ENCODE measurements at places on chromosomes 5 and 9.

- DNase-seq = peak; percentile 26
Measured at GRCh38 chr9:37747271-37747753, 6.3 kb upstream of the TRMT10B start.

GRCh38 chr9:135165003-135165711 lies 77.7 kb downstream of the OLFM1 start:
- DNase-seq = no peak

GRCh38 chr5:343461-344401 lies 22.2 kb downstream of the AHRR start:
- DNase-seq = no peak

GRCh38 chr5:134638760-134639201 lies 6.2 kb upstream of the SAR1B start:
- no peak for DNase-seq

DNA sequence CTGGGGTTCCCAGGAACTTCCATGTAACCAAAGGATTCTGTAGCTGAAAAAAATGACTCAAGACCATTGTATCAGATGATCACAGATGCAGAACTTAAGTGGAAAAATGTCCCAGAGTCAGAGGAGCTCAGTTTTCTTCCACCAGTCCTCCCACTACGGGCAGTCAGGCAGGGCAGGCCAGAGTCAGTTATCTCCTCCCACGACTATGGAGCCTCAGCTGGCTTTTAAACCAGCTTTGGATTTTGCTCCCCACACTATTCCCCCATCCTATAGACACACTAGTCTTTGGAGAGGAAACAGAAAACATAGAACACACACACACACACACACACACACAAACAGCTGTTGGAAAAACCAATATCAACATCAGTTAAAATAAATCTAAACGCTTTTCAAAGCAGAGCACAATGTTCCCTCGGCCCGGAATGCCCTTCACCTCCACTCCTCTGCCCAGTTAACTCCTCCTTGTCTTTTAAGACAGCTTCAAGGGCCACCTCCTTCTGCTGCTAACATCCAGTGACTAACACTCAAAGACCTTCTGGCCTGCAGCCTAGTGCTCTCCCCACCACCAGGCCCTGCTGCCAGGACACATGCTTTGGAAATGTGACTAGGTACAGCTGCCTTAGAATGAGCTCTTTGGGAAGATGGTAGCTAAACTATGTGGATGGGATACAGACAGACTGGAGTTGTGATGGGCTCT lies 56.8 kb downstream of the NIPAL4 start:
- no peak for DNase-seq

GRCh38 chr9:129138476-129139232 lies 27.4 kb downstream of the PTPA start:
- DNase-seq = no peak

GRCh38 chr5:170642066-170642735 lies 138.4 kb downstream of the KCNIP1 start:
- DNase-seq = no peak

DNA sequence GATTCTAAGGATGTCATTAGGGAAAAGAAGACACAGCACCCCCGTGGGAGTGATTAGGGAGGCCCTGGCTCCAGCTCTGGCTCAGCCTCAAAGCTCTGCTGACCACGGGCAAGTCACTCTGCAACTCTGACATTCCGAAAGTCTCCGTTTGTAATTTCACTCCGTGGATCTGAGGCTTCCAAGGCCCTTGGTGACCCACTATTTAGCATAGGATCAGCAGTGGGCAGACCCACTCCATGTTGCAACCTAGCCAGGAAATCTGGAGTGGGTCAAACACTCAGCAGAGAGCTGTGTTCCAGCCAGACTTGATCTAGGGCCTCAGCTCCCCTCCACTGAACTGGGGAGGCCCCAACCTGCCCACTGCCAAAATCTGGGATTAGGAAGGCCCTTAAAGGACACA lies 11.8 kb downstream of the PHF19 start:
- DNase-seq = no peak

GRCh38 chr5:5335107-5335506 lies 87.4 kb upstream of the ICE1 start:
- no peak for DNase-seq

- DNase-seq = no peak
Measured at GRCh38 chr9:100413839-100414420, 13.0 kb upstream of the MSANTD3 start.

DNA sequence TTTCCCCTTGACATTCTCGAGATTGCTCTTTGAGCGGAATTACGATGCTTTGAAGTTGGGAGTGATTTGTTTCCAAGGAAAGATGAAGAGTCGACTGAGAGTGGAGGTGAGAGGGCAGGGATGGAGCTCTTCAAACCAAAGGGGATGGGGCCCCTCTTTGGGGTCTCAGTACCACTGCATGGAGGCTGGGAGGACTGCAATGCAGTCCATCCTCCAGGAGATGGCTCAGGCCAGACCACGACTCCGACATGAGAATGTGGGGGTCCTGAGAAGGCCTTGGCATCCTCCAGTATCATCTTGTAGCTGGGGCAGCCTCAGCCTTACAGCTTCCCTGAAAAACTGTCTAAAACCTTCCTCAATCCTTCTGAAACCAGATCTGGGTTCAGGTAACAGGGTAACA lies 51.1 kb upstream of the CDKN2AIPNL start:
- DNase-seq = no peak

GRCh38 chr9:120742951-120743416 lies 28.7 kb upstream of the MEGF9 start:
- DNase-seq = no peak

DNA sequence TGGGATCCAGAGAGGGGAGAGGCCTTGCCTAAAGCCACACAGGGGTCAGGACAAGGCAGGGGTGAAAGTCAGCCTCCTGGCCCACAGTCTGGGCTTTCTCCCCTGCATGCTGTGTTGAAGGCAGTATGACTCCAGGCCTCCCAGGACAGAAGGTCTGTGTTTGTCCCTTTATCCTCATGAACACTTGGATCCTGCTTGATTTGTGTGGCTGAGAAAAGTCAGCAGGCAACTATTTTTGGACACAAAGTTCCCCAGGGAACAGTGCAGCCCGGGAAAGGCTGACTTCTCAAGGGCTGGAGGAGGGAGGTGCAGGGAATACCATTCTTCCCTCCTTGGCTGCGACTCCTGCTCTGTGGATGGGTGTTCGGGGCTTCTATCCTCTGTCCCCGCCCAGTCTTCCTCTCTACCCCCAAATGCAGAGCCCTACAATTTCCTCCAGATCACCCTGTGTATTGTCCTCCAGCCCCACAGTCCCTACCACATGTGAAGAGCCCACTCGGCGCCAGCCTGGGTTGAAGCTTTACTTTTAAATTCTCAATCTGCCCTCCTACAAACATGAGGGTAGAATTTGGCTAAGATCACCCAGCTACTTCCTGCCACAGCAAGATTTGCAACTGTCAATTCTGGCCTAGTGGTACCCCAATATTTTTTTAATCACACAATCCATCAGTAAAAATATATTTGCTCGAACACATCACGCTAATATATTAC lies 4.1 kb downstream of the AKNA start:
- DNase-seq = no peak

- no peak for DNase-seq
Measured at GRCh38 chr5:57532513-57533497, 50.2 kb upstream of the ACTBL2 start.

DNA sequence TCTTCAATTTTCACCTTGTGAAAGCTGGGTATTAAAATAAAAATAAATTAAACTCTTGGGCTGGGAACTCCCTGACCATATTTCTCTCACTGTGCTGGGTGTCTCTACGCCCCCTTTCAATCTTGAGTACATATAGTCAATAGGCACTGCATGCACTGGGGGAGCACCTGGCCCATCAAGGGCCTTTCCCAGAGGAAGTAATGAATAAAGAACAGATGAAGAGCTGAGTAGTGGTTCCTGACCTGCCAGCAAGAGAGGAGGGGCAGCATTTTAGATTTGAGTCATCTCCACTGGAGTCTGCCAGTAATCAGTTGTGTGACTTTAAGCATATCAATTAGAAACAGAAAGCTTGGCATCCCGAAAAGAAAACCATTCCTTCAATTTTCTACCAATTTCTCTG lies 6.2 kb downstream of the MAPKAP1 start:
- no peak for DNase-seq

DNA sequence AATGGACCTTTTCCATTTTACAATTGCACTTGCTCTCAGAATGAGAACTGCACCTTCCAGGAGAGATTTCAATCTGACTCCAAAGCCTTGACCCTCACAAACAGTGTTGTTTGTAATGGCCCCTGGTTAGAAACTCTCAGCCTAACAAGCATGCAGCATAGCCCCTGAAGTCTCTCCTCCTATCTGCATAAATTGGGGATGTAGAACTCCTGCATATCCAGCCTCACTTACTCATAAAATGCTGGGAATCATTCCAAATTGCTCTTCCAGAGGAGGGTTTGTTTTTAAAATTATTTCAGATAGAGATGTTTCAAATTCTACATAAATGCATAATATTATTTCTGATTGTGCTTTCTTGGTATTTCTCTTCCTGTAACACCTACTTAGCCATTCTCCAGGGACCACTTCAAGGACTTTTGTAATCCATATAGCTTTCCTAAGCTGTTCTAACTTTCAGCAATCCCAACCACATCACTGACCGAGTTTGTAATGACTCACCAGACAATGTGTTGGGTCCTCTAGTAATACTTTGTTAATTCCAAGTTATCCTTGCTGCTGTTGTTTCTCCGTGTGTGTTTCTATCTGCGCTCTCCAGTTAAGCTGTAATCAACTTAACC lies 143.8 kb upstream of the CCDC152 start:
- no peak for DNase-seq

- no peak for DNase-seq
Measured at GRCh38 chr5:137462816-137463520, 36.2 kb downstream of the SPOCK1 start.

- no peak for DNase-seq
Measured at GRCh38 chr9:116020801-116021200, 132.8 kb upstream of the PAPPA start.

DNA sequence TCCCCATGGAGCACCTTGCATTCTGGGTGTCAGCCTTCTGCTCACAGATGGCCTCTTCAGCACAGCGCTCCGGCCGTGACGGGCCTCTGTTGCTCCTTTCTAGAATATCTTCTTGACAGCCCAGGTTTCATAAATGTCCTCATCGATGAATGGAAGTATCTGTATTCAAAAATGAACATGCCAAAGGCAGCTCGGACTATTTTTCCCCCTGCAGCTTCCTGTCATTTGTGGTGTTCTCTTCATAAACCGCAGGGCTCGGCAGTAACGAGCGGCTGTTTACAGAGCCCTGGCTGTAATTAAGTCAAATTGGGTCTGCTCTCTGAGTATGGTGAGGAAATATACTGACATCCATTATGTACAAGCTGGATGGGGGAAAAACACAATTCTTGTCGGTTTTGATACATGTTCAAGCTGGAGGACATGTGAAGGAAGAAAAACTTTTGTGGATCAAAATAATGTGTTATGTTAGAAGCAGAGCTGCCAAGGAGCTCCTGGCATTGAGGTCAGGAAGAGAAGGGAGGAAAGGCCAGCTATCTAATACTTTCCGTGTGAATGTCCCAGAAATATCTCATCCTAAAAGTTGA lies 154.1 kb upstream of the CD180 start:
- DNase-seq = no peak

GRCh38 chr5:59937633-59938032 lies 44.1 kb upstream of the PDE4D start:
- no peak for DNase-seq

DNA sequence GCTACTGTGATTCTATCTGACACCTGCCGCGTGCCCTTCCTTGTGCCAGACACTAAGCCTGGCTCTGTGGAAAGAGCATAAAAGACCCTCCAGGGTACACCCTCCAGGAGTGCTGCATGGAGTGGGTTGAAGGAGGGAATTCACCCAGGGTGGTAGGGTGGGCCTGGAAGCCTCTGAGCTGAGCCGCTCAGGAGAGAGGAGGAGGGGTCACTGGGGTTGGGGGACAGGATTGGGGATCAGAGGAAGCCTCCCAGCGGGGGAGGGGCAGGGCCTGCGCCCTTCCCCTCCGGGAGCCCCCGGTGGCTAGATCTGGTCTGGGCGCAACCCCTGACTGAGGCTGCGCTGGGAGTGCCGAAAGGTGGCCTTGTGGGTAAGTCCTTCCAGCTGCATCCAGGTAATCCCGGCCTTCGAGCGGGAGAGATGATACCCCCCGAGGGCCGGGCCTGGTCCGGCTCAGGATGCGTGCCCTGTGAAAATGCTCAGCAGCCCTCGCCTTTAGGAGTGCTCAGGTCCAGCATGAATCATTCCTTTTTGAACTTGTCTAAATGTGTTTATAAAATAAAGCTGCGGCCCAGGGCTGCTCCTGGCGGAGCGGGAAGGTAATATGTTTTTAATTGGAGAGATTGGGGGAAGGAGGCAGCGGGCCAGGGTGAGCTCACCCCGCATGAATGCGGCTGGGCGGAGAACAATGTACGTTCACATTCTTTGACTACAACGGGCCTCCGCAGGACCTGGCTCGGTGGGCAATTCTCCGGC lies 118.1 kb upstream of the SMIM23 start:
- no peak for DNase-seq

GRCh38 chr5:5315068-5315980 lies 107.2 kb upstream of the ICE1 start:
- DNase-seq = no peak

Measured in T follicular helper cell (primary cell).